ENCODE measurements at places on chromosomes 4 and X. TPM values are rescaled to one million over a fixed set of nuclear protein-coding genes. Genes with fewer than 3 reads are reported as not detected.

ZNF732 gene
- total RNA-seq: 0.13 TPM

PCDH10 gene
- total RNA-seq: 0.48 TPM

DNA sequence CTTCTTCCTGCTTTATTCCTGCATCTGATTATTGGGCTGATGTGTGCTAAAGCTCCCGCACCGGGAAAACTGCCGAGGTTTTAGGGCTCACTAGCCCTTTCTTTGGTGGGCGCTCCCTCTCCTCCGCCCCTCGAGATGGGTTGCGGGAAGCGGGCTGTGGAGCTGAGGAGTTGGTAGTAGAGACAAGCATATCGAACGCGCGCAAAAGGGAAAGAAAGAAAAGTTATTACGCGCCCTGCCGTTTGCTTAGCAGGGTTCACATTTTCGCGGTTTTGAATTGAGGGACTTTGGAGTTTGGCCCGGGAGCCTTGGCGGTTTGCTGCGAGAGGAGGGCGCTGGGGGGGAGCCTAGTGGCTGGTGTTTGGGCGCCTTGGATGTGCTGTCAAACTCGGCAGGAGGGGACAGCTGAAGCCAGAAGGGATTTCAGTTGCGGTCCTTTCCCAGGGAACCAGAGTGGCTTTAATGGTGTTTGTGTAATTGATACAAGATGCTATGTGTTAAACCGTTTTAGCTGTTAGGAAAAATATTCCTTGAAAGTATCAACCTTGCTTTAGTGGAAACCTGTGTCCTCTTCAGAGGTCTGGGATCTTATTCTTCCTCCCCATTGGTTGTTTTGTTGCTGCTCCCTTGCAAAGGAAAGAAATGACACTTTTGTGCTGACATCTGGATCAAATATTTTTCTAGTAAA lies 1.1 kb downstream of the GAB1 start:
- DNase-seq: no peak

GRCh38 chr4:94759767-94760211 lies 2.0 kb downstream of the BMPR1B start:
- DNase-seq: no peak

NRK gene
- total RNA-seq: 4.9 TPM

- DNase-seq: no peak
Observed at GRCh38 chrX:68841251-68842049, 12.6 kb downstream of the EFNB1 start.

DNA sequence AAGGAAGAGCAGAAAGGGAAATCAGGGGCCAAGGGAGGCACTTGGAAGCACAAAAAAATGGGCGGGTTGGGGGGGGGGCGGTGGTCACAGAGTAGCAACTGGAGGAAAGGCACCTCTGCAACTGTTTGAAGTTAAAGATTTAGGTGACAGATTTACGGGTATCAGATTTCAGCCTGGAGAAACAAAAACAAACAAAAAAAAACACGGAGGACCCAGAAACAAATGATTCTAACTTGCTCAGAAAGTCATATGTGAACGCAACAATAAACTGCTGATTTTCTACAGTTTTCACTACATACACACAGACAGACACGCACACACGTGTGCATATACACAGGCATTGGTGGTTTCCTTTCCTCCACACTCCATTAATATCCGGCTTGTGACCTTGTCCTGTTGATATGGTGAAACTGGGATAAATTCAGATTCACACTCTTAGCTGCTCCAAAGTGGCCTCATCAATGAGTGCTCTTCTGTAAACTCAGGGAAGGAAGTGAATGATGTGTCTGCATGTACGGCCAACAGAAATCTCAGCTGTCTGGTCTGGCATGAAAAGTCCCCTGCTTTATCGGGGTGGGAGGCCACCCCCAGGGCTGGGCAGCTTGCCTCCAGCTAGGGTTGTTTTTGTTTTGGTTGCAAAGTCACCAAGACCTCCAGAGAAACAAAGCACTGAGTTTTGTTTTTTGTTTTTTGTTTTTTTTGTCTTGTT lies 54.3 kb downstream of the CHST7 start:
- no peak for DNase-seq

DNA sequence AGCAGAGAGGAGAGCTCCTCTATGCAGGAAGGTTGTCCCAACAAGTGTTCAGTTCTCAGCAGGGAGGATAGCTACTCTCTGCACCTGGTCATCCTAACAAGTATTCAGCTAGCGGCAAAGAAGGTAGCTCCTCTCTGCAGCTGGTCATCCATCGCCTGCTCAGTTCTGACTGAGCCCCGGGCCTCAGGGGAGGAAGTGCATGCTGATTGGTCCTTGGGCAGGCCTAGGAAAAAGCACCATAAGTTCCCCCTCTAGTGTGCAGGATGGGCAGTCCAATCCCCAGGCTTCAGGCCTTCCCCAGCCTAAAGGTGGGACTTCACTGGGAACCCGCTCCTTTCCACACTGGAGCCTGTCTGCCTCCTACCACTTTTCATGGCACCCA lies 4.4 kb upstream of the FBXW7 start:
- no peak for DNase-seq

DNA sequence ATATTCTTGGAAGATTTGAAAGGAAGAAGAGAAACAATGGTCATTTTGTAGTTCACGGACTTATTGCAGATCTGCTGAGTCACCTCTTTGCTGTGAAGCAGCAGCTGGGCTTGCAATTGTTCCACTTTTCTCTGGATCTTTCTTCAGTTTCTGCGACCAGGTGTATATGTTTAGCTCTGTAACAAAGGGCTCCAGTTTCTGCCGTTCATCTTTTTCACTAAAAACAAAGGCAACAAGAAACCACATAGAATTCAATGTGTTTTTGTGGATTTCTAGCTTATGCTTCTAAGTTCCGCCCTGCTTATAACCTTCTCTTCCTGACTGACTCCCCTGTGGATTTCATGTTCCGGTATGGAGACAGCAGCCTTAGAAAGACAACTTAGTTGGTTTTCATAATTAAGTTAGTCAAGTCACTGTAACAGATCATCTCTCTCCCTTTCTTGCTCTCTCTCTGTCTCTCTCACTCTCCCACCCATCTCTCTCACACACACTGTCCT lies 121.6 kb upstream of the EPHA5 start:
- DNase-seq: no peak

BEX1 gene
- 4.1 TPM for total RNA-seq

RPGR gene
- total RNA-seq: 7.6 TPM

NPY1R gene
- total RNA-seq: 1.6 TPM
